T-helper 1 cell (primary cell): ENCODE measurements at places on chromosomes 7 and 10.
A peak's percentile ranks its signal among the peaks of the same experiment; 100 is the strongest.

- no peak for DNase-seq
Measured at GRCh38 chr7:83640731-83641537, 8.0 kb downstream of the SEMA3E start.

DNA sequence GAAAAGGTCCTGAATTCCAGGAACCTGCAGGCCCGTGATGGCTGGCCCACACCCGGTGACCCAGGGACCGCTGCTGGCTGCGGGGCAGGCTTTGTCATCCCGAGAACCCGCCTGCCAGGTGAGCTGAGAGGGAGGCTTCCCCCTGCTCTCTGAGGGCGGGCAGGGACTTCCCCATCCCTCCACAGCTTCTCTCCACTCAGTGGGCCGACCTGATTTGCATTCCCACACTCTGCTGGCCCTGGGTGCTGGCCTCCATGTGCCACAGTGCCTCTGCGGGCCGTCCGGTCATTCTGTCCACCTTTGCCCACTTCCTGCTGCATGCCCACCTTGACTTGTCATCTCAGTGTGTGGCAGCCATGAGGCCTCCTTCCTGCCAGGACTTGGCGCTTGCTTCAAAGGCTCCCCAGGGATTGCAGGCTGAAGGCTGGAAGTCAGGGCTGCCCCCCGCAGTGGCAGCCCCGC, 35.3 kb downstream of the PALD1 start:
- DNase-seq, result no peak

DNA sequence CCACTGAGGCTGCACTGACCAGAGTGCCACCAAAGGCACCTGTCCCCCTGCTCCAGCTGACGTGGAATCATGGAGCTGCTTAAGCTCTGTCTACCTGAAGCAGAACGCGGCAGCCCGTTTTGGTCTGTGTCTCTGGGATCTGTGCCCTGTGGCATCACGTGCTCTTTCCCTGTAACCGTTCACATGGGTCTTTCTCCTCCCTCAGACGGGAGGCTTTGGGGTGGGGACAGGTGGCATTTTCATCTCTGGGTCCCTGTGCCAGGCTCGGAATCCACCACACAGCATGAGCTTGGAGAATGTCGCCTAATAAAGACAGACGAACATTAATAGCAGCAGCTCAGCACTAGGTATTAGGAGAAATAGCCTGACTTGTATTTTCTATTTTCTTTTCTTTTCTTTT, 1.6 kb upstream of the ADAP1 start:
- no peak for DNase-seq

DNA sequence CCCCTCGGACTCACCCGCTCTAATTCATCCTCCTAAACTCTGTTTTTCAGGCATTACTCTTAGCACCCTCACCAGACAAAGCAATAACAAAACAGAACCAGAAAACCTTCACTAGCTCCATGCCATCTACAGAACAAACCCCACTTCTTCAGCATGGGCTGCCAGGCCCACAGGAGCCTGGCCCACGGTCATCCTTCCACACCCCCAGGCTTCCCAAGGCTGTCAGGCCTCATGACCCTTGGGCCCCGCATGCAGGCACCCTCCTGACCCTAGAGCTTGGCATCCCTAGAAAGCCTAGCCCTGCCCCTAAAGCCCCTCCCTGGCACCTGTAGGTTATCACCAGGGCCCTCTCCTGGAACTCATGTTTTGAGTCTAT, 59.6 kb downstream of the PRKAG2 start:
- DNase-seq, result no peak

GRCh38 chr10:80552151-80552646, 14.5 kb downstream of the SH2D4B start:
- no peak for DNase-seq

- DNase-seq, result no peak
Measured at GRCh38 chr10:57218382-57218781, 857.3 kb upstream of the ZWINT start.

DNA sequence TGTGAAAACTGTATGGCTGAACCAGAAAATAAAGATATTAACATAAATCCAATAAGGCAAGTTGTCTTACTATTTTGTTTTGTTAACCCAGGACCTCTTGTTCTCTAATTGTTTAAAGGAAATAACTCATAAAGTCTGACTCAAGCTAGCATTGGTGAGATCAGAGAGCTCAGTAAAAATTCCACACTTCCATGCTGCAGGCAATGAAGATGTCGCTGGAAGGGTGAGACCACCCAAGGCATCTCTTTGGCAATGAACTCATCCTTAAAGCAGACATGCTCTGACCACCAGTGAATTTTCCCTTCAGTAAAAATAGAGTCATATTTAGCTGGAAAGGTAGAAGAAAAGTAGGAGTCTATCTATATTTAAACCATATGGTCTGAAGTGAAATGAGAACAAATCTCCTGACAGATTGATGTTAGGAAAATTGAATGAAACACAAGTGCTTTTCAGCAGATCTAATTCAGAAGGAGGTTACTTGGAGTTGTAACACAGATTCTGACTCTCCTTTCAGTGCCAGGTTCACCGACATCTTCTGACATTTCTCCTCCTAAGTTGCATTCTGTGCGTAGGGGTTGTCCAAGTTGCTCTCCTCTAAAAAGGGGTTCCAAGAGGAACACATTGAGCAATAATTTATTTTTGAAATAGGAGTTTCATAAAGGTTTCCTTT, 32.8 kb upstream of the VIPR2 start:
- DNase-seq, result no peak

DNA sequence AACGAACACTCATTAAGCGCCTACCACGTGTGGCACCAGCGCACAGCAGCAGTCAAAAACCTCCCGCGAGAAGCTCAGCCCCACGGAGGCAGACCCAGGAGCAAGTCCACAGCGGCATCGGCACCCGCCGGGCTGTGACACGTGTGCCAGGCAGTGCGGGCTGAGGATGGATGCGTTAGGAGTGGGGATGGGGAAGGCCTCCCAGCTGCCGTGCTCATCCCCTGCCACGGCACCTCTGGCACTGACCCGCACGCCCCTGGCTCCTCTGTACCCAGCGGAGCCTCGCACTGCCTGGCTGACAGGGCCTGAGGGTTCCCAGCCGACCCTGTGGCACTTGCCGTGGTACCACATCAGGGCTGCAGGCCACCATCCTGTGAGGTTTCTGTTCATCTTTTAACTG, 16.8 kb downstream of the CFAP46 start:
- DNase-seq, result no peak

DNA sequence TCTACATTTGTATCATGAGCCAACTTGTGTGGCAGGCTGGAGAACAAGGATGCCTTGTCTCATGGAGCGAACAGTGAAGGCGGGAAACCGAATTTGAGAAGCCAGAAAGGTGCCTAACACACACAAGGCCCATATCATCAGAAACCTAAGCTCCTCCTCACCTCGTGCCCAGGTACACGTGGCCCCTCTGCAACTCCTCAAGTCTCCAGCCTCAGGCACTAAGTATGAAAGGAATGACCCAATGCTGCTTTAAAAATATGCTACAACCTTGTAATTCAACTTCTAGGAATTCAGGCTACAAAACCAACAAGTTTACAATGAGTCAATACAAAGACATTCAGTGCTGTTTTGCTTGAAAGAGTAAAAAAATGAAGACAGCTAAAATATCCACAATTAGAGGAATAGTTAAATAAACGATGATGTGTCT, 95.7 kb downstream of the CDK6 start:
- no peak for DNase-seq

- DNase-seq, result peak; percentile 13
Measured at GRCh38 chr10:60816628-60817397, 38.5 kb downstream of the CDK1 start.
